Stomach (tissue), 19 donors: ENCODE measurements at places on chromosomes 12 and 14. TPM values are rescaled to one million over a fixed set of nuclear protein-coding genes. Genes with fewer than 3 reads are reported as not detected.

The CLEC7A gene
- polyA plus RNA-seq, result 1.9 TPM

The GPR84 gene
- 1.4 TPM for polyA plus RNA-seq

The CMA1 gene
- not detected for polyA plus RNA-seq

The LRCOL1 gene
- polyA plus RNA-seq, result 0.60 TPM
